ENCODE measurements at places on chromosomes 11 and 22. TPM values are rescaled to one million over a fixed set of nuclear protein-coding genes. Genes with fewer than 3 reads are reported as not detected.

DCDC1 gene
- total RNA-seq: 0.42 TPM

PDE3B gene
- 14.1 TPM for total RNA-seq

CALCA gene
- total RNA-seq: not detected

MS4A6E gene
- total RNA-seq: not detected

MAPK8IP2 gene
- 3.0 TPM for total RNA-seq

C1QTNF6 gene
- 3.3 TPM for total RNA-seq

OR56B1 gene
- total RNA-seq: not detected

CD3E gene
- total RNA-seq: 0.91 TPM

SCGB1D2 gene
- total RNA-seq: 0.50 TPM

SIPA1 gene
- 16.0 TPM for total RNA-seq

TUB gene
- total RNA-seq: 2.2 TPM

SLC25A18 gene
- 0.22 TPM for total RNA-seq

RCOR2 gene
- 0.59 TPM for total RNA-seq
